ENCODE measurements at places on chromosomes 1 and 21. TPM values are rescaled to one million over a fixed set of nuclear protein-coding genes. Genes with fewer than 3 reads are reported as not detected.

BTBD19 gene
- 17.9 TPM for total RNA-seq

SERINC2 gene
- total RNA-seq = 38.4 TPM

CFAP141 gene
- not detected for total RNA-seq

GJA5 gene
- 0.10 TPM for total RNA-seq

PTPRU gene
- total RNA-seq = 19.4 TPM

RRP1B gene
- 41.0 TPM for total RNA-seq

RSPH1 gene
- total RNA-seq = not detected

TGFBR3 gene
- total RNA-seq = 8.2 TPM

IKBKE gene
- 14.7 TPM for total RNA-seq

TNFSF4 gene
- total RNA-seq = 11.7 TPM

SPATA46 gene
- total RNA-seq = not detected

PDPN gene
- total RNA-seq = 4.2 TPM

SPRR1A gene
- not detected for total RNA-seq

KANK4 gene
- not detected for total RNA-seq

HSPA6 gene
- total RNA-seq = 0.06 TPM

ASCL5 gene
- not detected for total RNA-seq

UQCRHL gene
- 0.76 TPM for total RNA-seq

AQP10 gene
- not detected for total RNA-seq

TMPRSS2 gene
- total RNA-seq = 0.10 TPM

SPRR5 gene
- not detected for total RNA-seq

AMY1A gene
- total RNA-seq = not detected

PLEKHA6 gene
- total RNA-seq = 1.9 TPM

NFASC gene
- 0.06 TPM for total RNA-seq

TNN gene
- 0.06 TPM for total RNA-seq

DEPDC1 gene
- total RNA-seq = 2.1 TPM

CD52 gene
- total RNA-seq = not detected

KCNC4 gene
- 6.0 TPM for total RNA-seq
